A549 treated with CORT108297 at 1 μM for 4 hours (cell line): ENCODE measurements at places on chromosomes 5 and 9. TPM values are rescaled to one million over a fixed set of nuclear protein-coding genes. Genes with fewer than 3 reads are reported as not detected.

Gene THBS4
- total RNA-seq: 0.09 to 0.11 TPM (median 0.09 TPM) in 3 of 5 replicates, not detected in the others

Gene TMEM174
- total RNA-seq: not detected in 5 replicates

Gene RPS23
- 3,366 to 5,159 TPM (median 3,517 TPM) in 5 replicates for total RNA-seq

Gene ADAMTS13
- 0.36 to 0.78 TPM (median 0.76 TPM) in 5 replicates for total RNA-seq

Gene SPATA31E1
- 0.03 TPM in 1 of 5 replicates, not detected in the others for total RNA-seq

Gene ST8SIA4
- 0.27 to 0.43 TPM (median 0.39 TPM) in 5 replicates for total RNA-seq

Gene DDX31
- total RNA-seq: 26.4 to 30.1 TPM (median 26.6 TPM) in 5 replicates

Gene CKMT2
- total RNA-seq: not detected in 5 replicates

Gene WNK2
- 4.9 to 7.8 TPM (median 6.5 TPM) in 5 replicates for total RNA-seq
